ENCODE measurements at places on chromosomes 3 and 15. TPM values are rescaled to one million over a fixed set of nuclear protein-coding genes. Genes with fewer than 3 reads are reported as not detected.
A peak's percentile ranks its signal among the peaks of the same experiment; 100 is the strongest.

TMEM158 gene
- total RNA-seq, result not detected

DNA sequence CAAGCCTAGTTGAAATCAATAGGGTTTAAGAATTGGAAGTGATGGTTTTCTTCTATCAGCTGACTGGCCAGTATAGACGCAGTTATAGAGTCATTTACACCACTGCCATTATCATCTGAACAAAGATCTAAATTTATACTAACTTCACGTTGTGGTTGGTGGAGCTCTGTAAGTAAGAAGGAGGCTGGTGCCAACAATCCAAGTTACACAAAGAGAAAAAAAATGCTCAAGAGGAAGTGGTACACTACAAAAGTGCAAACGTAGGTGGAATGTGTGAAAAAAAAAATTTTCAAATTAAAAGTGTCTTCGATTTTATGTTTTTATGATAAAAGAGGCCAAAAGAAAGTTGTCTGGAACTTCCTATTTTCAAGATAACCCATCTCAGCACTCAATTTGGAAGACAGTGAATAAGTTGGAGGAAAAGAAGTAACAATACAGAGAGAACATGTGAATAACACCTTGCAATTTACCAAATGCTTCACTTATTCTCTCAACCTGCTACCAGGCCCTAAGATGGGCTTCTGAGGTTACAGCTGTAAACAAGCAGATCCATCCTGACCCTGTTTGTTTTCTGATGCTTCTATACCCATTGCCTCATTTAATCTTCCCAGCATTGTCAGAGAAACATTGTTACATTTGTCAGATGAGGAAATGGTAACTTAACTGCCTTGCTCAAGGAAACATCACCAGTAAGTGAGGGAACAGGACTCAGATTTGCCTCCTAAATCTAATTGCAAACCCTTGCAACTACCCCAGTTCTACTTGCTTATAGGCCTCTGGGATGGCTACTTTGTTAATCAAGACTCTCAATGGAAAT lies 12.0 kb upstream of the TASOR start:
- peaks cover 42% of the 10 kb centered on the region for H3K4me1 ChIP-seq
- H3K4me3 ChIP-seq, result no peak overlapping the region
- DNase-seq, result no peak
- H3K27ac ChIP-seq, result peak overlapping the region; percentile 56

DNA sequence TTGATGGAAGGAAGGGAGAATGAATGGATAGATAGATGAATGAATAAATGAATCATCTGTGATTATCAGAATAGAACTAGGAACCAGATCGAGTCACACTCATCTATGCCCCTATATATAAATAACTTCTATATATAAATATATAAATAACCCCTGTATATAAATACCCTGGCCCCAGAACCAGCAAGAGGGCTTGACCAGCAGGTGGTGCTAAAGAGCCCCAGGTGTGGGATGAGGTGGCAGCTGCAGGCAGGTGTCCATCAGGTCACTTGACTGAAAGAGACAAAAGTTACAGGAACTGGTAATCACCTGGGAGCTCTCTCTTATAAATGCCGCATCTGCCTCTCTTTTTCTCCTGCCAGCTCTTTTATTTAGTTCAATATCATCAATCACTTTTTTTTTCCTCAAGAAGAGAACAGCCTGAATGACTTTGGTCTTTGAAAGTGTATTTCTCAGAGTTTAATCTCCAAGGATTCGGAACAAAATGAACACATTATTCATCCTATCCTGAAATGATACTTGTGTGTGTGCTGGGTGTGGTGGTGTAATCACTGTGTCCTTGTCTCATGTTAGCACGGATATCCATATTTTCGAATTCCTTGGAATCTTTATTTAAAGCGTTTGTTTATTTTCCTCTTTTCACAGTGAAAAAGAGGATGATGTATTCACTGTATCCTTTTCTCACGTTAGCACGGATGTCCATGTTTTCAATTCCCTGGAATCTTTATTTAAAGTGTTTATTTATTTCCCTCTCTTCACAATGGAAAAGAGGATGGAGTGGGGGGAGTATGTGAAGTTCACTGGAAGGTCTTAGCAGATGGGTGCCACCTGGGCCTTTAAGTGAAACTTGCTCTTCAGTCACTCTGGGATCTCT lies 35.4 kb upstream of the ATG7 start:
- H3K27me3 ChIP-seq, result peaks cover 6% of the 10 kb centered on the region
- no peaks in the 10 kb centered on the region for H3K36me3 ChIP-seq
- DNase-seq, result peak; percentile 89
- peaks cover 37% of the 10 kb centered on the region for H3K4me1 ChIP-seq
- no peak overlapping the region for H3K4me3 ChIP-seq

C3orf22 gene
- not detected for total RNA-seq

All from activated naive CD4-positive, alpha-beta T cell treated with anti-CD3 and anti-CD28 coated beads for 36 hours (primary cell).